NCI-H2081 (cell line): ENCODE measurements at places on chromosomes 4 and X.

DNA sequence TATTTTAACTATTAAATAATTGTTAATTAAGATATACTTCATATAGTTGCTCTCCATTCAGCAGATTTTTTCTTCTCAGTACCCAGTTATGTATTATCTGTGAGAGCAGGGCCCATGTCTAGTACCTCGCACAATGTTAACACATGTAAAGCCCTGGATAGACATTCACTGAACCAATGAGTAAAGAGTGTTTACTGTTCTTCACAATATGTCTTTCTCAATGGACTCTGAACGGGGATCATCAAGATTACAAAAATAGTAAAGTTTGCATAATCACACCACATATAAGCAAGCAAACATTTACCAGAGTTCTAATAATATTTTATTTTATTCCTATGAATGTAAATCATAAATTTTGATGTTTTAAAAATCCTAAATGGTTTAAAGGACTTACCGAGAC, 47.1 kb downstream of the FBXO8 start:
- DNase-seq: no peak

DNA sequence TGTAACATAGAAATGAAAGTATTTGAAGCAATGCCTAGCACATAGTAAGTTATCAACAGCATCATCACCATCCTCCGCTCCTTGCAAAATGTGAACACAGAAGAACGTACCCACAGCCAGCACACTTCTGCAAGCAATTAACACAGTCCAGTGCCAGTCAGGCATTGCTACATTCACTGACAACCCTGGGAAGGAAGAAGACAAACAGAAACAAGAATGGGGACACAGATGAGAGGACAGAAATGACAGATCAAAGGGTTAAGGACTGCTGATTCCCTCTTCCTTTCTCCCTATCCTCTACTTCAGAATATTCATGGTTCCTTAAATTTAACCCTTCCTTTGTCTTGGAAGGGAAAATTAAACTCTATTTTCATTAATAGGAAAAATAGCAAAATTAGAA, 53.1 kb downstream of the CHM start:
- no peak for DNase-seq

GRCh38 chr4:38343608-38344007, 320.4 kb upstream of the KLF3 start:
- DNase-seq: no peak

- DNase-seq: no peak
These were observed 2052.9 kb downstream of the ARAP2 start for GRCh38 chr4:34191443-34191842.

GRCh38 chr4:41260116-41260733, 3.5 kb downstream of the UCHL1 start:
- DNase-seq: no peak

DNA sequence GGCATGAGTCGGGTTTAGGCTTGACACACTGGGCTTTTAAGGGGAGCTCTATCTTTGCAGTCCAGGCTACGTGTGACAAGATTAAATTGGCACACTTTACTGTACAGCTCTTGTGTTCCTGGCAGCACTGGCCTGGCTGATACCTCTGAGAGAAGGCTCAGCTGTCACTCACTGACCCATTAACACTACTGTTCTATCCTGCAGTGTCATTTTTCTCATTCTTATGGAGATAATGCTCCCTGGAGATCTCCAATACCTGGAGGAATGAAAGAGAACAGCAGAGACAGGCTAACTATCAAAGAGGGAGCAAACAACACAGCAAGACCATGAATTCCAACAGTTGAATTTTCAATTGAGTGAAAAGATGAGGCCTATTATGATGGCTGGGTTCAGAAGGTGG, 1.7 kb upstream of the PDHA2 start:
- no peak for DNase-seq

- DNase-seq: no peak
These were observed 43.0 kb downstream of the BCOR start for GRCh38 chrX:40054793-40055192.

DNA sequence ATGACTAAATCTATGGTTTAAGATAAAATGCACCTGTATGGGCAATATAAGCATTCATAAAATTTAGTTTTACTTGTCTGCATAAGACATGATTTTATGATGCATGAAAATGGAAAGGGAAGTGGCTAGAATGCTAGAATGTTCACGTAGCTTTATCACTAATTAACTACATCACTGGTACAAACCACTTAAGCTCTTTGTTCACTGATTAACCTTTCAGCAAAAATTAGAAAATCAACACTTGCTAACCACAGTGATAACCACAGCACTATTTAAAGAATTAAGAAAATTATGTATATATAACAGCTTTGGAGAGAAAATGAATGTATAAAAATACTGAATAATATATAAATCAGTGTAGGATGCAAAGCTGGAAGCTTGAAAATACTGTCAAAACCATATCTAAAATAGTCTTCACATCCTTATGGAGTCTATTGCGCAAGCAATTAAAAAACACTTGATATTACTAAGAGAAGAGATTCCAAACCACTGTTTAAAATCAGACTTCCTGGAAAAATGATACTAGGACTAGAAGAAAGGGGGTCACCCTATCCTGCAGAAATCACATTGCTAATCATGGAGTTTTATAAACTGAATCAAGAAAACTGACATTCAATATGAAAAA, 51.9 kb downstream of the EFHC2 start:
- no peak for DNase-seq

DNA sequence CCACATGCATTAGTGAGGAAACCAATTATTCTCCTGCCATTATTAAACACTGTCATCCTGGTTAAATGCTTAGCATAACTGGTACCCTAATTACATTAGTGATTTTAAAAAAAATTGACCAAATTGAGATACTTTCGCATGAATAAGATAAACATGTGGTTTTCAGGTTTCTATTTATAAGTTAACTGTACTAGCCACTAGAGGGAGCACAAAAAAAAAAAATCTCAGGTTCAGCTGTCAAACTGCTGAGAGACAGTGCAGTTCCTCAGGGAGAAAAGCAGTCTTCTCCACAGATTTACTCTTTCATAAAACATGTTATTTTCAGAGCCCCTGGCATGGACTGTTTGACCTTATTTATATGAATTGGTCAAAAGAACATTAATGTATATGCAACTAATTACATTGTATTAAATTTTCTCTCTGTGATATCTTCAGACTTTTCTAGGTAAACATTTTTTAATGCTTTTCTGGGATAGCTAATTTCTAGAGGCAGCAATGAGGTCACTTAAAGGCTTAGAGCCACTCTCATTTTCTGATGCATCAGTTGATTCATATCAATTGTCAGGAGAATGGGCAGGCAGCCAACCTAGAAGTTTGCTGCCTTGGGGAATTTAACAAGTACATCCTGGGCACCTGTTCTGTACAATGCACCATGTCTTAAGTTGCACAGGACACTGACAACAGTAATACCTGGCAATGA, 167.5 kb downstream of the CDS1 start:
- peak; percentile 36 for DNase-seq

DNA sequence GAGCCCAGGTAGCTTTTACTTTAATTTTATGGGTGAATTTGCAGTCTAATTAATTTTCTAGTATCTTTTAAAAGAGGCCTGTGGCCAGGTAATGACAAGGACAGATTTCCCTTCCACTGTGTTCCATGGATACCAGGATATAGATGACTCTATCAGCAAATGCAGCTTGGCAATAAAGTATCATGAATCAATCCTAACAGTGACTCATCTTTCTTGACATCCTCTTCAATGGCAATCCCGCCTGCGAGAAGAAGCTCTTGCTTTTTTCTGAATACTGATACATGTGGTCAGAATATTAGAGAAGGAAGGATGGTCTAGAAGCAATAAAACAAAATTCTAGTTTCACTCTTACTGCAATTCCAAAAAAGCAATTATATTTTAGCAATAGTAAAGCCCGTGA, 267.8 kb downstream of the DTHD1 start:
- DNase-seq: no peak
